Metanephros (tissue), 2 donors: ENCODE measurements at places on chromosomes 6 and 20. TPM values are rescaled to one million over a fixed set of nuclear protein-coding genes. Genes with fewer than 3 reads are reported as not detected.

RNF182 gene
- 1.4 TPM for total RNA-seq

UNC93A gene
- 0.82 TPM for total RNA-seq

NR2E1 gene
- total RNA-seq = not detected

WASF1 gene
- 17.5 TPM for total RNA-seq

TMC2 gene
- not detected for total RNA-seq

SEL1L2 gene
- total RNA-seq = not detected

HUS1B gene
- total RNA-seq = 3.0 TPM

CALHM5 gene
- 2.2 TPM for total RNA-seq

ALDH5A1 gene
- total RNA-seq = 21.0 TPM

MMP24 gene
- total RNA-seq = 1.9 TPM
